T-helper 17 cell (primary cell): ENCODE measurements at places on chromosomes 6 and 20.

DNA sequence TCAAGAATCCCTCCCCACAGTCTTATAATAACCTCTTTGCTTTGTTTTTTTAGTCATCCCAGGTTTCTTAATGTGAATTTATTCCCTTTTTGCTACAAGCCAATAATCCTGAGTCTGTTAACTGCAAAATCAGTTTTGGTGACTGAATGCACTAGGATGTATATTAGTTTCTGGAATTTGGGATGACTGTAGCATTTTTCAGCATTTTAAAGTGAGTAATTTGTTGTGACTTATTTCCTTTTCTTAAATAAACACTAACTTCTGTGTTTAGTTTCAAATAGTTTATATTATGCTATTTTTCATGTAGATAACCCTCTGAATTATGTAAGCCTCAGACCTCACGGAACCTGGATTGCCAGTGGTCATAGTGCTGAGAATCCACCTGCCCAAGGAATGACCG is 5.5 kb downstream of the CST1 start:
- H3K27me3 ChIP-seq = no peaks in the 10 kb centered on the region
- H3K4me3 ChIP-seq = no peak overlapping the region
- H3K27ac ChIP-seq = no peak overlapping the region
- DNase-seq = no peak
- H3K4me1 ChIP-seq = no peaks in the 10 kb centered on the region

DNA sequence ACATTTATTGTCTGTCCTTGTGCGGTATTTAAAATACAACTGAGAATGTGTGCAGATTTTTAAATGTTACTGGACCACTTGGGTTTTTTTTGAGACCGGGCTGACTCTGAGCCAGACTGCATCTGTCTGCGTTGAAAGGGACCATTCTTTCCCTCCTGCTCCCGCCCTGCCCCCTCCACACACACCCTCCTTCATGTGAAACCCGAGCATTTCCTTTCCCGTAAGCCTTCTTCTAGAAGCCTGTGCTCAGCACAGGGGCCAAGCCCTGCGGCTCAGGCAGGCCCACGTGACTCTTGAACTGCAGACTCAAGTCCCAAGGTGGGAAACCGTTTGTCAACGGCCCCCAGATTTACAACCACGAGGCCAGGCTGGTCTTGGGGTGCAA is 82.7 kb upstream of the FOXC1 start:
- H3K4me3 ChIP-seq = peak overlapping the region; percentile 65
- peak; percentile 23 for DNase-seq
- peak overlapping the region; percentile 83 for H3K27ac ChIP-seq
- H3K4me1 ChIP-seq = peaks cover 51% of the 10 kb centered on the region

DNA sequence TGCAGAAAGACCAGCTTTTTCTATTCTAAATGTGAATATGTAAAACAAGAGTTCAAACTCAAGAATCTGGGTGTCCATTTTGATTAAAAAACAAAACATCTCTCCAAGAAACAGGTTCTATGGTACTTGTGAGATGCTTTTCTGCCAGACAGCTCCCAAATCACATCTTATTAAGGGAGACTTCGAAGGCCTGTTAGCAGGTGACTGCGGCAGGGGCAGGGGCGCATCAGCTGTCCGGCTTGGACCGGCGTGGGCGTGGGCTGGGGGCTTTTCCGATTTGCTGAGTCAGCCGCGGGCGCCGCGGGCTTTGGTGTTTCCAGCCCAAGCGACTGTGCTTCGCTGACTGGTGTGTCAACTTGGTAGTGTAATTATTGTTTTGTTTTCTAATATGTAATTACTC is 32.6 kb downstream of the TFAP2A start:
- peaks cover 4% of the 10 kb centered on the region for H3K36me3 ChIP-seq
- H3K4me3 ChIP-seq = peak overlapping the region; percentile 13
- H3K27ac ChIP-seq = peak overlapping the region; percentile 90
- peaks cover 7% of the 10 kb centered on the region for H3K4me1 ChIP-seq

- H3K4me3 ChIP-seq = no peak overlapping the region
- no peak overlapping the region for H3K27ac ChIP-seq
- no peaks in the 10 kb centered on the region for H3K36me3 ChIP-seq
- no peak for DNase-seq
- H3K27me3 ChIP-seq = peaks cover 39% of the 10 kb centered on the region
Measured at GRCh38 chr20:59671661-59672471, 67.5 kb downstream of the PHACTR3 start.

DNA sequence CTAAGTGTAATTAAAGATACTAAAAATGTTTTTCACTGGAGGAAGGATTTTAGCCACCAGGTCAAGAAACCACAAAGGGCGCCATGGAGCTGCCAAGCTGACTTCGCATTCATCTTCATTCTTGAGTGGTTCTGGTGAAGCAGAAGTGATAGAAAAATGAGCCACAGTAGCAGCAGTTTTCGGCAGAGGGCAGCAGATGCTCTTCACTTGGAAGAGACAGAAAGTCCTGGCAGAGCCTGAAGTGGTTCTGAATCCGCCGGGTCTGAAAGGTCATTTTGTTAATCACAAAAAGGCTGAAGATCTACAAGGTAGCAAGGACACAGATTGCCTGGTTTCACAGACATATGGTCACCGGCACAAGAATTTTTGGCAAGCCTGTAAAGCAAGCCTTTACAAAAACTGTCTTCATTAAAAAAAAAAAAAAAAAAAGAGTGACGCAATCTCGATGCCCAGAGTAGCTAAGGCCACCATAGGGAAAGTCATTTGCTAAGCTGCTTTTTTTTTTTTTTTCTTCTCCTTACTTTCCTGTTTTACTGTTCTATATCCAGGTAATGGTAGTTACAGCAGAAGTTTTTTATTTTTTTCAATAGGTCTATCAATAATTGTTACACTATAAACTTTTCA is 345.1 kb upstream of the AGPAT4 start:
- H3K27me3 ChIP-seq = no peaks in the 10 kb centered on the region
- H3K4me1 ChIP-seq = no peaks in the 10 kb centered on the region
